ENCODE measurements at places on chromosomes 3 and 15.

DNA sequence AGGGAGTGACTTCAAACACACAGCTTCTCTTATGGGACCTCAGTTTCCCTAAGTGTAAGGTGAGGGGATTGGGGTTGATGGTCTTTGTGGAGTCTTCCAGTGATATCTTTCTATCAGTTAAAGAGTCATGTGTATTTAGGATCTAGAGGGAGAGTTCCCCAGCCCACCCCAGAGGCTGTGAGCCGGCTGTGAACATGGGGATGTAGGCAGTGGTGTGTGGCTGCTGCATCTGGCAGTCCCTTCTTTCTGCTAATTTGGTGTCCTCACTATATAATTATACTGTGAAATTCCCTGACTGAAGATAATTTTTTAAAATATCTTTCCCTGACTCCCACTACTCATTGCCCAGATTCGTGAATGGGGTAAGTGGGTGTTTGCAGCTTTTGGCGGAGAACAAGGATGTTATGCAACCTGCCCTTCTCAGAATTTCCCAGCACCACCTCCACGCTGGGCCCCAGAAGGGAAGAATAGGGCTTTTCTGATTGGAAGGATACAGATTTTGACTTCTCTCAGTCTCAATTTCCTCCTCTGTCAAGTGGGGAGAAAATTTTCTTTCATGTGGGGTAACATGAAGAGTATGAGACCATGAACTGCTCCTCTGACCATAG is 79.0 kb upstream of the RASGRF1 start:
- DNase-seq = no peak

- DNase-seq = no peak
Measured at GRCh38 chr3:71949442-71949841, 164.5 kb upstream of the PROK2 start.

DNA sequence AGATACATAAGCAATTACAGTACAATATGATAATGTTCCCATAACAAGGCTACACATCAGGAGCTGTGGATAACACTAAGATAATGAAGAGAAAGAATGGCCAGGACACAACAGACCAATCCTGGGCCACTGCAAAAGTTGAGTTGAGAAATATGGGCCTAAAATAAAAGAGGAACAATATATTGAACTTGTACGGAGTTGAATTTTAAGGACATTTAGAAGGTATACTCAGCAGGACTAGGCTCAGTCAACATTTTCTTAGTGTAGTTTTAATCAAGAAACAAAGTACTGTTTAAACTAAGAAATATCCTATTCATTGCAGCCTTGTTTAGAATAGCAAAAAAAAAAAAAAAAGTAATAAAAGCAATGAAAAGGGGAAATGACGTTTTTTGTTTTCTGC is 24.3 kb downstream of the HERC1 start:
- no peak for DNase-seq

GRCh38 chr3:25460751-25461150 is 32.7 kb downstream of the RARB start:
- no peak for DNase-seq

- DNase-seq = no peak
Measured at GRCh38 chr3:196559826-196560225, 8.5 kb downstream of the WDR53 start.

DNA sequence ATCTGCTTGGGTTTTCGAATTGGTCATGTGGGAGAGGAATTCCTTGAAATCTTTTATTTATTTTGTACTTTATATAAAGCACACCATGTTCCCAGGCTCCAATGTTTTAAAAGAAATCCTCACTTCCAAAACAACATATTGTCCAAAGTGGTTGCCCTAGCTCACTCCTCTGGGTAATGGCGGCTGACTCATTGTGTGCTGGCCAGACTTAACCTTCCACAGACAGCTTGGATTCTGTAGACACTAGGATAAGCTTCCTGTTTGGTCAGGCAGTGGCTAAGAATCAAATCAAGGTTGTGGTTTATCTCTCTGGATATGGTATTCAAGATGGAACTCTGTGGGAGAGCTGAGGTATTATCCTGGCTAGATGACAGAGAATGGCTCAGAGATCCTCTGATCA is 55.8 kb upstream of the FAM98B start:
- no peak for DNase-seq

DNA sequence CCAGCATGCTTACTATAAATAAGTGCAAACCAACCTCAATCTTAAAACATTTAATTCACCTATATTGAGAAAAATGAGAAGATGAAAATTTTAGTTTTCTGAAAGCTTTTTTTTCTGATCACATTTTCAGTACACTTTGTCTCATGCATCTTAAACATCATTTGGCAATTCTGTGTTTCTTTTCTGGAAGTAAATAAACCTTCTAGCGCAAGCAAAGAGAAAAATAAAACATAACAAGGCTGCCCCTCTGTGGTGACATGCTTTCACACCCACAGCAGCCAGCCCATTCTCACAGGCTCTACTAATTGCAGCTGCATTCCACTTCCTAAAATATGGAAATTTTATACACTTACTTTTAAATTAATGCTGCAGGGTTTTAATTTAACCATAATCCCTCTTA is 90.1 kb downstream of the NEK10 start:
- no peak for DNase-seq

DNA sequence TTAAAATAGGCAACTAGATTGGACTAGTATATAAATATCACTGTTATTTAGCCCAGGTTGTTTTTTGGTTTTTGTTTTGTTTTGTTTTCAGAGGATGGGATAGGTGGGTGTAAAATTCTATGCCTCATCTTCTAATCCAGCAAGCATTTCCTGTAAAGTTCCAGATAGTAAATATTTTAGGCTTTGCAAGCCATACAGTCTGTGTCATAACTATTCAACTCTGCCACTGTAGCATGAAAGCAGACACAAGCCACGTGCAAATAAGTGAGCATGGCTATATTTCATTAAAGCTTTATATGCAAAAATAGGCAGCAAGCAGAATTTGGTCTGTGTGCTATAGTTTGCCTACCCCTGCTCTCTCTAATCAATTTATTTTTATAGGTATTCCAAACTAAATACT is 657.3 kb upstream of the TGFBR2 start:
- DNase-seq = no peak

DNA sequence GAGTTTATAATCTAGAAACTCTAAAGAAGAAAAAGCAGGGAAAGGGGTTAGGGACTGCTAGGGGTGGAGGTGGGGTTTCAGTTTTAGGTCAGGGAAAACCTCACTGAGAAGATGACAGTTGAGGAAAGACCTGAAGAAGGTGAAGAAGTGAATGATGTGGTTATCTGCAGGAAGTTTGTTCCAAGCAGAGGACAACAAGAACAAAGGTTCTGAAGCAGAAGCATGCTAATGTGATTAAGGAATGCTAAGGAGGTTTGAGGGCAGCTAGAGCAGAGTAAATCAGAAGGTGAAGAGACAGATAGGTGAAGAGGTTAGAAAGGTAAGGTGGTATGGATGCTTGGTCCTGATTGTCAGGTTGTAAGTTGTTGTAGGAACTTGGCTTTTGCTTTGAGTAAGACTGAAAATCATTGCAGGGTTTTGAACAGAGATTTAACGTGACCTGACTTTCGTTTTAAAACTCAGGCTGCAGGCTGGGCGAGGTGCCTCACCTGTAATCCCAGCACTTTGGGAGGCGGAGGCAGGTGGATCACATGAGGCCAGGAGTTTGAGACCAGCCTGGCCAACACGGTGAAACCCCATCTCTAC is 8.6 kb downstream of the OXSR1 start:
- DNase-seq = no peak

DNA sequence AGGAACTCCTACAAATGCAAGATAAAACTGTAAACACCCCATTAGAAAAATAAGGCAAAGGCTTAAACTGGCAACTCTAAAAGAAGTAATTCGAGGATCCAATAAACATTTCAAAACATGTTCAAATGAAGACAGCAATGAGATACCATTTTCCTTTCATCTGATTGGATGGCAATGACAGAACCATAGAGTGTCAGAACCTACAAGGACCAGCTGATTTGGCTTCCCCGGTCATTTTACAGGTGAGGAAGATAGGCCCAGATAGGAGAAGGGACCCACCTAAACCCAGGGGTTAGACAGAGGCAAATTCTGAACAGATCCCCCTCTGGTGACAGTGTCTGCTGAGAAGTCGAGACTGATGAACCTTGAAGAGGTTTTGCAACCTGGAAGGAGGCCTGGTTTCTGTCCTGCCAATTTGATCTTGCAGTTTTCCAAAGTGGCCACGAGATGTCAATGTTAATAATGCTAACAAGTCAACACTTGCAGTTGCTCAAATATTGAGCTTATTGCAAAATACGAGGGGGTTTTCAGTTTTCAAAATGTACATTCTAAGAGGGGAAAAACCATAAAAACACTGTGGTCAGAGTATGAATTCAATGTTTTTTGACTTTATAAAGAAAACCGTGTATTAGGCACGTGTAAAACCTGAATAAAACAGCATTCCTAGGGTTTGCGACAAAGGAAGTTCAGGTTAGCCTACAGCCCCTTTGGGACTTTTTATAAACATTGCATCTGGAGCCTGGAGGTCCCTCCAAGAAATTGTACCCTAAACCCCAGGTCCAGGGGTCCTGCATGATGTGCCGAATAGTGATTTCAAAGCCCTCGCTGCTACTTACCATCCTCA is 21.5 kb downstream of the CFAP161 start:
- DNase-seq = no peak

GRCh38 chr3:69959581-69959980 is 40.0 kb upstream of the SAMMSON start:
- no peak for DNase-seq

GRCh38 chr15:43748376-43748775 is 2.1 kb downstream of the PDIA3 start:
- DNase-seq = no peak

GRCh38 chr15:59437817-59438624 is at the start of gene FAM81A:
FAM81A (plus strand) TSS chr15:59438186; CDS start chr15:59458627, 20,441 bp downstream.
- no peak for DNase-seq

GRCh38 chr3:27201492-27201891 is 167.7 kb downstream of the NEK10 start:
- no peak for DNase-seq

DNA sequence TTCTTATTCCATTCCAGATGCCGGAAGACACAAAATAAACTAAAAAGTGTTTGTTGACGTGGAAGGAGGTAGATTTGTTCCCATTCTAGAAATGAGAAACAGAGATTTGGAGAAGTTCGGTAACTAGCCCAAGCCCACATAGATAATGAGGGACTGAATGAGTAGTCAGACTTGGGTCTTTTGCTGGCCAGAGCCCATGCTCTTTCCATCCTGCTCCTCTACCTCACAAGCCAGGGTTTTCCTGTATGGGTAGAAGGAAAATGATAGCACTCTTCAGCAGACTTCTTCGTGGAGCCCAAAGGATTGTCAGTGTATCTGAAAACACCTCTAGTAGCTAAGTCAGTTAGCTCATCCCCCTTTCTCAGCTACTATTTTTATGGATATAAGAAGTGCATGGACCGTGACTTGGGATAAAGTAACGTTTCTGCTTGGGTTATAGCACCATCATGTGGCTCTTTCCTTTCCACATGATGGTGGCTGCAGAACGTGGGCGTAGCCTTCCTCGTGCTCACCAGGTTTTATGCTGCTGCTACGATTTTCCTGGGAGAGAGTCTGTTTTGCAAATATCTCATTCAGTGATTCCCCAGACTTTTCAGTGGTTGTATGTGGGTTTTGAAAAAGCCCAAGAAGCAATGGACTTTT is 84.6 kb downstream of the DGKG start:
- no peak for DNase-seq

DNA sequence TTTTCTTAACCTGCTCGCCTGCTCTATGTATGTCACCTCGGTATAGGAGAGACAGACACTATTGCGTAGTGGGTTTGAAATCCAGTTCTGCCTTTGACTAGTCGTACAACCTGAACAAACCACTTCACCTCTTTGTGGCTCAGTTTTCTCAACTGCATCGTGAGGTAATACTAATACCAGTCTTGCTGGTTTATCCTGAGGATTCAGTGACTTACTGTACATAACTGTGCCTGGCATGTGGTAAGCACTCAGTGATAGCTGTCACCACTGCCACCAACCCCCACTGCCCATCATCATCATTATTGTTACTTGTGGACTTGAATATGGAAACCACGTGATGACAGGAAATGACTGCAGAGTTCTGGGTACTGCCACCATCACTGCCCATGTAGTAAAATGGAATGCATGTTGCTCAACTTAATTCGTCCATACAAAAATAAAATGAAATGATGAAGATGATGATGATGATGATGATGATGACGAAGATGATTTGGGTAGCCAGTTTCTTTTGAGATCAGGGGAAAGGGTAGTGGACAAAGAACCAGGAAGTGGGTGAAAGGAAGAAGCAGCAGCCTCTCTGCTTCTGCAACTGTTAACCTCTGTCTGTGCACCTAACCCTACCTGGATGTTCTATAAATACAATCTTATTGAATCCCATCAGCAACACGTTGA is 228.1 kb downstream of the FEZF2 start:
- no peak for DNase-seq

DNA sequence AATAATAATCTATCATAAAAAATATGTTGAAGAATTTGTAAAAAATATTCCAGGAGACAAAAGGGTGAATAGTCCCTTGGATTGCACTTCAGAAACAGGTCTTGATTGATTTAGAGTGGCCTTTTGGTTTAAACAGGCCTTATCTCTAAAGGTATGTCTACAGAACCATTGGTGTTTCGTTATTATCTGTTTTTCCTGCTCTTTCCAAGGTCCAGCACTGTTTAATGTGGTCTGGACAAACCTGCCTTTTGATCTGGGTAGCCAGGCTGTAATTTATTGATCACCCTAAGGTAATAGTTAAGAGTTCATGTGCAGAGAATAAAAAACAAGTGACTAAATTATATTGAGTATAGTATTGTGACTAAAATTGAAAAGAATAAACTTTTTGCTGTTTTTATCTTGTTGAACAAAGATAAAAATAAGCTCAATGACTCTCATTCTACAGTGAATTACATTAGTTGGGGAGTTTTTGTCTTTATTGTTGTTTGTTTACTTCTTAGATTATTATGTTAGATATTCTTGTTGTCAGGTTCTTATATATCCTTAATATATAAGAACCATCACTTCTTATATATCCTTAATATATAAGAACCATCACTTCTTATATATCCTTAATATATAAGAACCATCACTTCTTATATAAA is 25.1 kb downstream of the SLC2A2 start:
- DNase-seq = no peak

- DNase-seq = no peak
Measured at GRCh38 chr3:164730815-164731360, 347.4 kb downstream of the SI start.

GRCh38 chr3:41102053-41102556 is 97.2 kb upstream of the CTNNB1 start:
- DNase-seq = no peak

DNA sequence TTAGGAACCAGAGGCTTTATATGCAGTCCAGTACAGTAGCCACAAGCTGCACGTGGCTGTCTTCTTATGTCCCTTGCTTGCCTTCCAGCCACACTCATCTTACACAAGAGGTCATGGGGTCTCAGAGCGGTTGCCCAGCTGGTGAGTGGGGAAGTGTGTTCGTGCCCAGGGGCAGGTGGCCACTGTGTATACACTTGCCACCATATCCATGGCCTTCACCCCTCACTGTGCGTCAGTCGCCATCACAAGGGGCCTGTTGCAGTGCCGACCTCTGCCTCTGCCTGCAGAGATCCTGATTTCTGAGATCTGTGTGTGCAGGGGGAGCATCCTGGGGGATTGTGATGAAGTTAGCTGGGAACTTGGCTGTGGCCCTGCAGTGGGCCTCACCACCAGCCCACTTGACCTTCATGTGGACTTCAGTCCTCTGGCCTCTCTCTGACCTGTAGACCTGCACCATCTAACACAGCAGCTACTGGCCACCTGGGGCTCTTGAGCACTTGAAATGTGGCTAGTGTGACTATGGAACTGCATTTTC is 43.1 kb upstream of the SACM1L start:
- no peak for DNase-seq

- no peak for DNase-seq
Measured at GRCh38 chr3:9721700-9722060, 9.9 kb upstream of the BRPF1 start.

Measured in stimulated activated CD8-positive, alpha-beta memory T cell treated with anti-CD3 and anti-CD28 coated beads, Interleukin-4, amount 100 ng/mL, for 4 hours (primary cell).